EH (cell line): ENCODE measurements at places on chromosomes 5 and 9.

GRCh38 chr5:91302305-91302704, 80.8 kb downstream of the ARRDC3 start:
- DNase-seq = no peak

GRCh38 chr9:131739959-131740648, at the start of gene RAPGEF1:
Gene RAPGEF1 (minus strand): TSS chr9:131740076. CDS start chr9:131739830, 246 bp downstream.
- peak; percentile 48 for DNase-seq

DNA sequence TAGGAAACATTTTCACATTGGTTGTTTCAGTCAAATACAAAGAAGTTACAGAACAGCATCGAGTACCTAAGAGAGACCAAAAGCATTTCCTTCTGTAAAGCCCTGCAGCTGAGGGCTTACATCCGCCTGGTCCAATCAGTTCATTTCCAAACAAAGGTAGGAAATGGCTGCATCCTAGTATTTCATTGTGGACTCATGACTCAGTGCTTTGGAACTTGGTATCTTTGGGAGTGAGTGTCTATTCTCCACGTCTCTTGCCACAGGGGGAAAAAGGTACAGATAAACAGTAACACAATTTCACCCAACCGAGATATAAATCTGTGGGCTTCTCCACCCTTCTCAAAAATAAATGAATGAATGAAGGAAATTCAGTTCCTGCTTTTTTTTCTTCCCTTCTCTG, 75.4 kb downstream of the NFIB start:
- DNase-seq = peak; percentile 25

DNA sequence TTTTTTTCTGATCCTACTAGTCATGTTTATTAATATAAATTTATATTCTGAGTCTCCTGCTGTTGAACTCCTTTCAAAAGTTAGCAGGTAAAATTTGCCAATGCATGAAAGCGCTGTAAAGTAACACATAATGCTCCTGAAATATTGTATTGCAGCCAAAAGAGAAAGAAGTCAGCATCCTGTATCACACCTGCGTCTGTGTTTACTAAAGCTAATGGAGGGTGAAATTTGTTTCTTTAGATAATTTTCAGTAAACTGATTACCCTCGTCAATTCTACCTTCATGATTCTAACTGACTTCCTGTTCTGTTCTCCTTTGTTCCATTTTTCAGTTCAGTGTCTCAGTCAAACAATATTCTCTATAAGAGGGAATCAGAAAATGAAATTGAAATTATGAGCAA, 415.4 kb downstream of the CDH9 start:
- DNase-seq = no peak

DNA sequence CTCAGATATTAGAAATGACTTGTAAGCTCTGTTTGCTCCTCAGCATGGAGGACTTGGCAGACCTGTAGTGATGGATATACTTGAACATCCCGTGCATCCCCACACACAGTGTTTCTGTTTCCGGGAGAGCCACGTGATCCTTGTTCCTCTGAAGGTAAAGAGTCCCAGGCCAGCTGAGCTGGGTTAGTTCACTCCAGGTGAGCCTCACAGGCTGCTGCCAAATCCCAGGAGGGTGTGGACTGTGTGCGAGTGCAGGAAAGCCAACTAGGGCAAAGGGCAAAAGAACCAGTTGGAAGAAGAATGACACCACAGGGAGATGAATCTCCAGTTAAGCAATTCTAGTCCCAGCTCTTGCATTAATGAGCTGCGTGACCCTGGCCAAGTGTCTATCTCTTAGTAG, 10.4 kb upstream of the TOMM5 start:
- DNase-seq = no peak

DNA sequence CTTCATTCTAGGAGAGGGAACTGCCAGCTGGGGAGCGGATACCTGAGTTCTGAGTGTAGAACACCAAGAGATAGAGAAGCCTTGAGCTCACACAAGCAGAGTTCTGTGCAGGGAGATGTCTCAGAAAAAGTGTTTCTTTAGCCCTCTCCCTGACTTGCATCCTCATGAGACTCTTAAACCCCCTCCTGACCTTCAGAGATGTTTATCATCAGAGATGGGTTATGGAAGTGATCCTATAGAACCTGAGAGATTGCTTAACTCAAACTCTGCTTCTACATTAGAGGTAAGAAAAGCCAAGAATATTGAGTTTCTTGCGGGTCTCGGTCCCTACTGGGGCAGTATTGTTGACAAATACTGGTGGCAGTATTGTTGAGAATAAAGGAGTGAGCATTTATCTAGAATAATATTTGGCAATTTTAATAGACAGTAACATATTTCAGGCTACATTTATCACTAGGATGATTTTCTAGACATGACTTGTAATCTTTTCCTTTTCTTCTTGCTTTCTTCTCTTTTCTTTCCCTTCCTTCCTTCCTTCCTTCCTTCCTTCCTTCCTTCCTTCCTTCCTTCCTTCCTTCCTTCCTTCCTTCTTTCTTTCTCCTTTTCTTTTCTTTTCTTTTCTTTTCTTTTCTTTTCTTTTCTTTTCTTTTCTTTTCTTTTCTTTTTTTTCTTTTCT, at the start of gene IZUMO3:
IZUMO3 (minus strand) TSS at position 51 of the 676 bp plus-strand sequence. CDS start 248 bp downstream, outside the sequence.
- no peak for DNase-seq

- no peak for DNase-seq
These were observed 18.4 kb upstream of the SLC9A3 start for GRCh38 chr5:542319-543311.

- peak; percentile 42 for DNase-seq
These were observed 222.9 kb downstream of the DOCK8 start for GRCh38 chr9:437574-438001.

- no peak for DNase-seq
These were observed 631.8 kb downstream of the BNC2 start for GRCh38 chr9:16238623-16239138.

- DNase-seq = no peak
These were observed 28.3 kb upstream of the GFPT2 start for GRCh38 chr5:180381428-180381827.

DNA sequence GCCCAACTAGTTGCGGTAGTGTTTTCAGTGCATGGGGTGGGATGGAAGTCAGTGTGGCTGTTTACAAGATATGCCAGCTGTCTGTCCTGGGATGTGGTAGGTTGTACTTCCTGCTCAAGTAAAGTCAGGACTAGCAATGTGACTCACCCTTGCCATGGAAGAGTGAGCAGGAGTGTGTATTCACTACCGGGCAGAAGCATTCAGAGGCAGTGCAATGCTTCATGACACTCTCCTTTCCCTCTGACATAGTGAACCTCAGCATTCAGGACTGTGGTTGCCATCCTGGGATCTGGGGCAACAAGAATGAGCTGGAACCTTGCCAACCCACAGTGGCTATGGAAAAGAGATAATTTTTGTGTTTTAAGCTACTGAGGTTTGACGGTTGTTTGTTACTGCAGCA, 68.9 kb downstream of the BOD1 start:
- peak; percentile 50 for DNase-seq

- peak; percentile 82 for DNase-seq
These were observed 5.0 kb upstream of the SLC34A1 start for GRCh38 chr5:177378884-177379883.

- no peak for DNase-seq
These were observed 229.7 kb upstream of the TAS2R1 start for GRCh38 chr5:9859808-9860207.

DNA sequence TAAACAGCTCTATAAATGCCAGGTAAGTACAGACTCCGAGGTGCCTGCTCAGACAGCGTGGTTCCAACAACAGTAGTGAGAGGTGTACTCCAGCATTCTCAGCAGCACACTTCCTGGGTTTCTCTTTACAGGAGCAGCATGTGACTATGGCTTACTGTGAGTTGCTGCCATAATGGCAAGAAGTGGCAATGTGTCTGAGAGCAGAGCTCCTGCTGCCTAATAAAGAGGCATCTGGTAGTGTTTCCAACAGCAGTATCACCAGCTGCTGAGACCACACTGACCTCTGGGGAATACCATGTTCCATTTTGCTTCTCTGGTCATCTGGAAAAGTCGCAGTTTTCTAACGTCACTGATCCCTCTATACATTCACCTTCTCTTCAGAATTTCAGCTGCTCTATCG, 398.2 kb downstream of the SLCO4C1 start:
- DNase-seq = peak; percentile 3
